ENCODE measurements at places on chromosomes 12 and 14.

- no peak for DNase-seq
Measured at GRCh38 chr14:21874946-21875345, 201.3 kb upstream of the OR4E1 start.

- DNase-seq: no peak
Measured at GRCh38 chr12:30134229-30134628, 350.5 kb upstream of the TMTC1 start.

GRCh38 chr14:96042248-96042930, 3.2 kb downstream of the C14orf132 start:
- no peak for DNase-seq

GRCh38 chr12:21850419-21850818, 75.9 kb upstream of the KCNJ8 start:
- DNase-seq: no peak

GRCh38 chr12:108033090-108033489, 96.0 kb upstream of the WSCD2 start:
- DNase-seq: no peak

DNA sequence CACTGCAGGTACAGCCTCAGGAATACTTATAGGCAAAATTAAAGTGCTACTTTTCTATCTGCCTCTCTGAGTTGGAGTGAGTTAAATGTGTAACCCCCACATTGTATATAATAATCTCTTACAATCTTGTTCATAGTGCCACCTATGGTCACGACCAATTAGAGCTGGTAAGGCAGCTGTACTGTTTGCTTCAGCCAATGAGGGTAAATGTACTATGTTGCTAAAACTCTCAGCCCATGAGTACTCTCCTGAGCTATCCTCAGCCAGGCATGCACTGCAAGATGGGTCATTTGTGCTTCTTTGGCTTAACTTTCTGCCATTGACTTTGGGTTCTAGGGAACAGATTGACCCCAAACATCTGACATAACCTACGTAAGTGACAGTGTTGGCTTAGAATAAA, 15.0 kb upstream of the MDM2 start:
- peak; percentile 33 for DNase-seq

DNA sequence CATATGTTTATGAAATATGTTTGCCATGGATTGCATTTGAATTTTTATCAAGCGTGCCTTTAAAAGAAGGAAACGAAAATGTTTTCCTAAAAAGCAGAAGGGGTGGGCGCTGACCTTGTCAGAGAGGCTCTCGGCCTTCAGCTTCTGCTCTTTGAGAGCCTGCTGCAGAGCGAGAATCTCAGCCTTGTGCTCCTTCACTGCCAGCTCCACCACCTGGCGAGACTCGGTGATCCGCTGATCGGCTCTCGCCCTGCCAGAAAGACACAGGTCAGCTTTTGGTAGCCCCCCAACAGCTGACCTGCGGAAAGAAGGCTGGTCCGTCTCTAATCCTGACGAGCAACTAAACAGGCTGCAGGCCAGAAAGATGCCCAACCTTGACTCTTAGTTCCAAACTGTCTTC, 62.4 kb downstream of the PRKAB1 start:
- no peak for DNase-seq

DNA sequence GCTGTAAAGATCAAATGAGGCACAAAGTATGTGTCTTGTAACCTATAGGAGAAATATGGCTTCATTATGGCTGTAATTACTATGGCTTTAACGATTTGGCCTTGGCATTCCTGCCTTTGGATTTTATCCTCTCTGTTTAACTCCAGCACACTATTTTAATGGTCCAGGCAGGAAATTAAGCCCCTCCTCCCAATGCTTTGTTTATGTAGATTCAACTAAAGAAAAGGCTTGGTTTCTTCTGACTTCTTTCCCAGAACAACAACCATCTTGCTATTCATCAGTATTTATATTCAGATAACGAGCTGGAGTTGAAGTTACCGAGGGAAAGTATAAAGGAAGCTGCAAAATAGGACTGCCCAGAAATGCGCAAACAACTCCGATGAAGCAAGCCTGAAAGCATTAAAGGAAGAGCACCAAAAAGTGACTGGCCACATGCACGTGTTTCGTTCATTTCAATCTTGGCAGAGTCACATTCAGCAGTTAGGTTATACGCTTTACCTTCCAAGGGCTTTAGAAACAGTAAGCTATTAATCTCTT, 104.6 kb downstream of the NELL2 start:
- no peak for DNase-seq

GRCh38 chr12:12217018-12217359, 49.9 kb downstream of the LRP6 start:
- no peak for DNase-seq

- DNase-seq: no peak
Measured at GRCh38 chr12:851343-851742, 98.2 kb downstream of the RAD52 start.

DNA sequence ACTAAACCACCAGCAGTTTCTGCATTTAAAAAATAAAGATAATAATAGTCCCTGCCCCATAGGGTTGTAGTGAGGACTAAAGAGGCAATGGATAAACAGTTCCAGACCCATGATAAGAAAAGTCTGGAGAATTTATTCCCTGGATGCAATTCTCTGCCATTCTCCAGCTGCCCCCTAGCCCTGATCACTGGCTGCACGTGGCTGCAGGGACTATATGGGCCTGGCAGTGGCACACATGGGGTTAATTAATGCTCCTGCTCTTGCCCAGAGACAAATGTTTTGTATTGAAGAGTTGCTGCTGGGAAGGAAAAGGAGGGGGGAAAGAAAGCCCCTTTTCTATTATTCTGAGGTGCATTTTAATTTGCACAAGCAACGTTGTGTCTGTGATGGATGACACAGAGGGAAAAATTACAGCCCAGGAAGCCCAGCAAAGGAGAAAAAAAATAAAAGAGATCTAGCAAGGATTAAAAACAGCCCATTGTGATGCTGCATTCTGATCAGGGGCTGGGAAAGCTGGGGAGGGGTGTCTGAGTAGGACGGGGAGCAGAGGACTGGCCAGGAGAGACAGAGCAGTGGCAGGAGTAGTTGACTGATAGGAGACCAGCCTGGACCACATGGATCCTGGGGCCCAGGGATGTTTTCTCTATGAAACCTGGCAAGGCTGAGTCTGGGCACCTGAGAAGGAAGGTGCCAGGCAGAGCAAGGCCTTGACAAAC, 149.3 kb downstream of the ESRRB start:
- no peak for DNase-seq

DNA sequence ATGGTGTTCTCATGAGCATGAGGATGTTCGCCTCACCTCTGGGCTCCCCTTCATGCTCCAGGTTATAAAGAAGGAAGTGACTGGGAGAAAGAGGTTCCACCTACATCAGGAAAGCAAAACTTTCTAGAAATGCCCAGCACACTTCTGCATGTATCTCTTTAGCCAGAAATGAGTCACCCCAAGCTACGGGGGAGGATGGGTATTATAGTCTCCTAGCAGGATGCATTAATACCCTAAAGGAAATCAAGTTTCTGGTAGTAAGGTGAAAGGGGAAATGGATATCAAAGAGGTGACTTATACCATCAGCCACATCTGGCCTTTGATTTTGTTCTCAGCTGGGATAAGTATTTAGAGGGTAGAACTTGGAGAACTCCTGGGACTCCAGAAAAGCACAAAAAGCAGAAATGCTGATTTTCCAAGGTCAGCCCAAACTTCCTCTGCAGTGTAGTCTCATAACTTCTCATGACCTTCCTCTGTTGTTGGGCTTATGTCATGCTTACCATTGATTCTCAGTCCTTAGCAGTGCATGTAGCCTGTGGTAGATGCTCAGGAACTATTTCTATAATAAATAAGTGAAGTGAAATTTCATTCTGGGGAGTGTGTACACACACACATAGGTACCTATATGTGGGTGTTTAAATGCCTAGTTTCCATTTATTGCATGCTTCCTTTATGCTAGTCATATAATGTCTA, 209.4 kb upstream of the CRY1 start:
- no peak for DNase-seq

DNA sequence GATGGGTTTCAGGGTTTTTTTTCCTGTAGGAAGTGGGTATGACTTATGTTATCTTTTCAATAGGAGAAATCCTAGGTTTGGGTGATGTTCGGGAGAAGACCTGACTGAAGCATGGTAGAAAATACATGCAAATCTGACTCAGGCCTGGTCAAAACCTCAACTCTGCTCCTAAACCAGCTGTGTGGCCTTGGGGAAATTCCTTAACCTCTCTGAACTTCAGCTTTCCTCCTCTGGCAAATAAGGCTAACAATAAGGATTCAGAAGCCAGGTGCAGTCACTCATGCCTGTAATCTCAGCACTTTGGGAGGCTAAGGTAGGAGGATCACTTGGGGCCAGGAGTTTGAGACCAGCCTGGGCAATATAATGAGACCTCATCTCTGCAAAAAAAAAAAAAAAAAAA, 148.5 kb downstream of the PHETA1 start:
- no peak for DNase-seq

- no peak for DNase-seq
Measured at GRCh38 chr14:91378930-91379578, 38.6 kb downstream of the CCDC88C start.

DNA sequence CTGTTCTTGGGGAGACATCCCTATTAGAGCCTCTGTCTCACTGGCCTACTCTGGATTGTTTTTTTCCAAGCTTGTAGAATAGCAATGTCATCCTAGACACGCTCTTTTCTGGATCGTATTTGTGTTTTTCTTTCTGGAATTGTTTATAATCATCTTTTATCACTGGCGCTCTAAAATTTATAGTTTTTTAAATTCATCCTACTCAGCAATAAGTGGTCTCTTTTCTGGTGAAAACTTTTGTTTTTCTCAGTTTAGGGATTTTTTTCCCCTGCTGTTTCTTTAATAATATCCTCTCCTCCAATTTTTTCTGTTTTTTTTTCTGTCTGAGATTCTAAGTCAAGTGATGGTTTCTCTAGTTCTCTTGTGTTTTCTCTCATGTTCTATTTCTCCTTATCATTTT, 25.2 kb downstream of the PDE6H start:
- no peak for DNase-seq

DNA sequence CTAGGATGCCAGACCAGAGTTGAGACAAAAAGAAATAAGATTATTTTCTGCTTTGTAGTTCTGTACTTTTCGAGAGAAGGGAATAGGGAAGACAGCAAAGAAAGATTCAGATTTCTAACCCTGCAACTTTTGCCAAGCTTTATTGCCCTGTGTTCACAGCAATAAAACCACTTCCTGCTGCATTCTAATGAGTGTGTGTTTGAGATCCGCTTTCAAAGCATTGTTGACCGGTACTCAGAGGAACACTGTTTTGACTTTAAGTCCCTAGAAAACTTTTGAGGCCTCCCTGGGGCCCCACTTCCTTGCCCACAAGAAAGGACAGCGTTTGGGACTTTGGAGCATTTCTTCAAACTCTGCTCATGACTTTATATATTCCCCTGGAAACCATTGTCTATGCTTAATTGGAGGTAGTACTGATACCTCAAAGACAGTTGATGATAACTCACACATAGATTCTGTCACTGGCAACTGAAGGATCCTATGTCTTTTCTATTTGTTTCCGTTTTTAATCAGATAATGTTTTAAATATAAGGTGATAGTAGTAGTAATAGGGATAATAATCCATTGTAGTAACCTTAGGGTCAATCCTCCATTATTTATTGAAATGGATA, 1.3 kb downstream of the RNASE6 start:
- DNase-seq: no peak

- no peak for DNase-seq
Measured at GRCh38 chr12:11684393-11684792, 34.9 kb downstream of the ETV6 start.

GRCh38 chr14:100065942-100066574, 836 bp downstream of the EVL start:
- peak; percentile 87 for DNase-seq

DNA sequence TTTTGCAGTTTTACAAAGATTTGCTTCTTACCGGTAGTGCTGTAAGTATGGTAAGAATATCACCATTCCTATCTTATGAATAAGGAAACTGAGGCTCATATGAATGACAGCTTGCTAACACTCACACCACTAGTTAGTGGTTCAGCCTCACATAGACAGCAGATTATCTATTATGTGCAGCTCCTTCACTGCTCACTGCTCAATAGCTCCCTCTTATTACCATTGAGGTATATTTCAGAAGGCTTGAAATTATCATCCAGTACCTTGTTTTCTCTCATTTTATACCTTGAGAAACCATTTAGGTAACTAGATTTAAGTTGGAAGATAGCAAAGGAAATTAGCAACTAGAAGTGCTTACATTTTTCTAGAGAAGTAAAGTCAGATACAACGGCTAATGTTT, 15.5 kb downstream of the RIC8B start:
- DNase-seq: no peak

DNA sequence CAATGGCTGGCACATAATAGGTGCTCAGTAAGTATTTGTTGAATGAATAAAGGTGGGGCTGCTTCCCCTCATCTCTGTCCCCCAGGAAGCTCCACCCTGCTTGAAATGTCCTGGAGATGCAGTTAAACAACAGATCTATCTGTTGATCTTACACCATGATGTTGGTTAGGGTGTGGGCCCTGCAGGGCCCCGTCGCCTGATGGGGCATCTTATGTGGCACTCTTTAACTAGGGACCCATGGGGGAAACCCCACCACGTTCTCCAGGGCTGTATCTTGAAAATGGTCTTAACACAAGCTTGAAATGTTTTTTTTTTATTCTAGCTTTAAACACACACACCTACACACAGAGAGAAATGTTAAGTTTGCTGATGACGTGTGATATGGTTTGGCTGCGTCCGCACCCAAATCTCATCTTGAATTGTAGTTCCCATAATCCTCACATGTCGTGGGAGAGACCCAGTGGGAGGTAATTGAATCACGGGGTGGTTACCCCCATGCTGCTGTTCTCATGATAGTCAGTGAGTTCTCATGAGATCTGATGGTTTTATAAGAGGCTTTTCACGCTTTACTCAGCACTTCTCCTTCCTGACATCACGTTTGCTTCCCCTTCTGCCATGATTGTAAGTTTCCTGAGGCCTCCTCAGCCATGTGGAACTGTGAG, 741.7 kb downstream of the VRK1 start:
- DNase-seq: no peak

DNA sequence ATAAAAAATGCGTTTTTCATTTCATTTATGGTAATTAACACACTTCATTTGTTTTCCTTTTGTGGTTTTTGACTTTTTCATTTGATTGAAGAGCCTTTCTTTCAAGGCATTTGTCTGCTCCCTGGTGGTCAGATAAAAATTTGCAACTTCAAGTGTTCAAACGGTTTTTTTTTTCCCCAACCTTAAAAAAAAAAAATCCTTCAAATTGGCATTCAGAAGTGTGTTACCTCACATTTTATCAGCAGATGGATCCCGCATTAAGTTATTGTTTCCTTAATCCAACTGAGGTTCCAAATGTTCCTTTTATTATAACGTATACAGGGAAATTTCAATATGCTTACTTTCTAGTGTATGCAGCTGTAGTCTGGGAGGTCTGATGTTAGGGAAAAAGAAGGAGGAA, 47.2 kb downstream of the MYF5 start:
- no peak for DNase-seq

DNA sequence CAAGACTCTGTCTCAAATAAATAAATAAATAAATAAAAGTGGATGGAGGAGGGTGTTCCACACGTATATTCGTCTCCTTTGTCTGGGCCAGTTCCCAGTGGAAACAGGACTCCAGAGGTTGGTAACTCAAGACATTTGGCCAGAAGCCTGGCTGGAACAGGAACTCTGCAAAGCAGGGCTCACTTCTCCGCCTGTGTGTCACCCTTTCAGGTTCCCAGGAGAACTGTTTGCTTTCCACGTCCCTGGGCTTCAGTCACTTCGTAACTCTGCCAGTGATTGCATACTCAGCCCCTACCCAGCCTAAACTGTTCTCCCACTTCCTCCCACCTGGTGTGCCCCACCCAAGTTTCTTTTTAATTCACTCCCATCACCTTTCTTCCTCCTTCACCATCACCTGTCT, 7.0 kb upstream of the UBE2N start:
- DNase-seq: no peak

- DNase-seq: no peak
Measured at GRCh38 chr14:75047506-75047905, 3.8 kb downstream of the MLH3 start.

GRCh38 chr12:125194987-125195386, 129.8 kb downstream of the AACS start:
- no peak for DNase-seq
